MM.1S (cell line): ENCODE measurements at places on chromosomes 16 and 17.
A peak's percentile ranks its signal among the peaks of the same experiment; 100 is the strongest.

- no peaks in the 10 kb centered on the region for H3K4me1 ChIP-seq
- no peaks in the 10 kb centered on the region for H3K27me3 ChIP-seq
- no peak for DNase-seq
- H3K4me3 ChIP-seq: no peak overlapping the region
These were observed 14.3 kb upstream of the METTL22 start for GRCh38 chr16:8607214-8607613.

DNA sequence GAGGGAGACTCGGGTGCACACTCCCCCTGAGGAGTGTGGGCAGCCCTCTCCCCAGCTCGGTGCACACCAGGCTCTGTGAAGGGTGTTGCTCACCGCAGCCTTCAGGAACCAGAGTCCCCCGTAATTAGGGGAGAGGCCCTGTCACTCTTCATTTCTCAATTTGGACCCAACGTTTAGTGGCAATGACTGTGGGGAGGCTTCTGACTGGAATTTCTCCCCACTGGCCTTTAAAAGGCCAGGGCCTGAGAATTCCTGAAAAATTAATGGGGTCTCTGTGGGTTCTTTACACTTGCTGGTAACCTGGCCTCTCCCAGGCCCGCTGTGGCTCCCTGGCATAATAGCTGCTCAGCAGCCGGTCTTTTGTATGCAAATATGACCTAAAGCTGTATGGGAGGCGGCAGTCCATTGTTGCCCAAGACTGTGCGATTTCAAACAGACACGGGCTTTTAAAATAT is 209.7 kb downstream of the MSI2 start:
- H3K4me3 ChIP-seq: no peak overlapping the region
- no peaks in the 10 kb centered on the region for H3K36me3 ChIP-seq
- H3K27me3 ChIP-seq: no peaks in the 10 kb centered on the region
- DNase-seq: no peak
- H3K27ac ChIP-seq: no peak overlapping the region

DNA sequence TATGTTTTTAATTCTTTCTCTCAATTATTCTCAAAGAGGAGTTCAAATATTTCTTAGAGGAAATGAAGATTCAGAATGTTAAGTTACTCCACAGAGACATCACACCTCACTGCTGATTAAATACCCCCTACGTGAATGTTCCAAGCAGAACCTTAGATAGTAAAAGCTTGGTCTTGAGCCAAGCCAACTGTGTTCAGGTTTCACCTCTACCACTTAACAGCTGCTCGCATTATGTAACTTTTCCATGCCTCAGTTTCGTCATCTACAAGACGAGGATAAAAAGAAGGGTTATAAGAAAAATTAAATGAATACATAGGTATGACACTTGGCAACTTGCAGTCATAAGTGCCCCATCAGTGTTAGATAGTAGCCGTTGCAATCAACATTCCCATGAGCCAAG is 356.2 kb downstream of the RBFOX1 start:
- no peaks in the 10 kb centered on the region for H3K36me3 ChIP-seq
- no peak overlapping the region for H3K27ac ChIP-seq
- H3K4me3 ChIP-seq: no peak overlapping the region
- H3K4me1 ChIP-seq: no peaks in the 10 kb centered on the region
- H3K27me3 ChIP-seq: no peaks in the 10 kb centered on the region

GRCh38 chr16:19583665-19584300 is 28.3 kb downstream of the VPS35L start:
- no peaks in the 10 kb centered on the region for H3K4me1 ChIP-seq
- no peak overlapping the region for H3K27ac ChIP-seq
- peak; percentile 39 for DNase-seq
- no peaks in the 10 kb centered on the region for H3K27me3 ChIP-seq

DNA sequence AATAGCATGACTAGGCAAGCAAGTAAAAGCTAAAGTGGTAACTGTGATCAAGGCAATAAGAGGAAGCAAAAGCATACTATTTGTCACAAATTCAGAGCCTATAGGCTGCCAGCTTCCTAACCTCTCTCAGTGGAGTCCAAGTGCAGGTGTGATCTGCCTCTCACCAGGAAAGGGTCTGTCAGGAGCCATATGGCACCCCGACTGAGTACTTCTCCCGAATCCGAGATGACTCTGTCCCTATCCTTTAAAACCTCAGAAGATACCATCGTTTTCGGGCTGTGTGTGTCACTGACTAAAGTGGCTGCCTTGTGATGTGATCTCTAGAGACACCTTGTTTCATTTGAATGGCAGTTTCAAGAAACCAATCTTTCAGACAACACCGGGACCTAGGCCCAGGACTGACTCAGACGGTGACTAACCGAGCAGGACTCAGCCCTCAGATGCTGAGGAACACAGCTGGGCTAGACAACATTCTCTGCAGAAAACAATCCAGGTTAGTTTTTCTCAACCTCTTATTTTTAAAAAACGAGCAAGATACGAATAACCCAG is 63.6 kb downstream of the SMG6 start:
- peak overlapping the region; percentile 89 for H3K27ac ChIP-seq
- peak overlapping the region; percentile 37 for H3K4me3 ChIP-seq
- H3K27me3 ChIP-seq: no peaks in the 10 kb centered on the region

GRCh38 chr17:77003699-77004098 is 135.5 kb downstream of the MGAT5B start:
- no peaks in the 10 kb centered on the region for H3K36me3 ChIP-seq
- 0 out of 2 replicates have a peak, but pooled peaks cover 6% of the 10 kb centered on the region for H3K27me3 ChIP-seq
- H3K4me3 ChIP-seq: no peak overlapping the region
- H3K4me1 ChIP-seq: peaks cover 5% of the 10 kb centered on the region

DNA sequence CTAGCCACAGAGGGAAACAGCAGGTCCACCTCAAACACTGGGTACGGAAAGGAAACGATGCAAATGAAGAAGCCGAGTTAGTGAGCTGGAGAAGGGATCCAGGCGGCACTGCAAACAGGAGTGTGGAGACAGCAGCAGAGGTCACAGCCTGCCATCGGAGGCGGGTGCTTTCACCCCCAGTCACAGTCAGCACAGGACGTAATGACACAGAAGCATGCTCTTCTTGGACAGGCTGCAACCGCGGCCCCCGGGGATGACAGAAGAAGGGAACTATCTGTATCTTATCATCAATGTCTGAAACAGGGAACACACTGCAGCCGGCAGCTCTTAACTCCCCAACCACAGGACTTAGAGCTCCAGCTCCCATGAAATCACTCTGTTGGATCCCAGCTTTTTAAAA is 16.1 kb upstream of the SLC38A8 start:
- no peak for DNase-seq
- no peaks in the 10 kb centered on the region for H3K36me3 ChIP-seq
- H3K27me3 ChIP-seq: no peaks in the 10 kb centered on the region
- H3K27ac ChIP-seq: no peak overlapping the region

DNA sequence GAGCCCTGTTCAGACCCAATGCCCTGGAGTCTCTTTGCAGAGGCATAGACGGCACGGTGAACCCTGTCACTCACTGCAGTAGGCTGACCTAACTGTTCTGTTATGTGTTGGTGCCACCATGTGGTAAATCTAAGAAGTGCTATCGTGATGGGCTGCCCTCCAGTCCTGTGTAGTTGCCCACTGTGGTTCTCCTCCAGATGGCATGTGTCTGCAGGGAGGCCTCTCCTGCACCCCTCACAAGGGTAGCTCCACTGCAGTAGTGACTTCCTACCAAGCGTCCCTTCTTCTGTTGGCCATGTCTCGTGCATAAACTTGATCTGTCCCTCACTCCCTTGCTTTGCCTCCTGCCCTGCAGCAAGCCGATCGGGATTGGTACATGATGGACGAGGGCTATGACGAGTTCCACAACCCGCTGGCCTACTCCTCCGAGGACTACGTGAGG is 5.8 kb downstream of the DHX38 start:
- H3K27ac ChIP-seq: no peak overlapping the region
- DNase-seq: peak; percentile 51
- H3K4me3 ChIP-seq: no peak overlapping the region
- peaks cover 15% of the 10 kb centered on the region; the same call in 1 of the 2 replicates for H3K36me3 ChIP-seq

DNA sequence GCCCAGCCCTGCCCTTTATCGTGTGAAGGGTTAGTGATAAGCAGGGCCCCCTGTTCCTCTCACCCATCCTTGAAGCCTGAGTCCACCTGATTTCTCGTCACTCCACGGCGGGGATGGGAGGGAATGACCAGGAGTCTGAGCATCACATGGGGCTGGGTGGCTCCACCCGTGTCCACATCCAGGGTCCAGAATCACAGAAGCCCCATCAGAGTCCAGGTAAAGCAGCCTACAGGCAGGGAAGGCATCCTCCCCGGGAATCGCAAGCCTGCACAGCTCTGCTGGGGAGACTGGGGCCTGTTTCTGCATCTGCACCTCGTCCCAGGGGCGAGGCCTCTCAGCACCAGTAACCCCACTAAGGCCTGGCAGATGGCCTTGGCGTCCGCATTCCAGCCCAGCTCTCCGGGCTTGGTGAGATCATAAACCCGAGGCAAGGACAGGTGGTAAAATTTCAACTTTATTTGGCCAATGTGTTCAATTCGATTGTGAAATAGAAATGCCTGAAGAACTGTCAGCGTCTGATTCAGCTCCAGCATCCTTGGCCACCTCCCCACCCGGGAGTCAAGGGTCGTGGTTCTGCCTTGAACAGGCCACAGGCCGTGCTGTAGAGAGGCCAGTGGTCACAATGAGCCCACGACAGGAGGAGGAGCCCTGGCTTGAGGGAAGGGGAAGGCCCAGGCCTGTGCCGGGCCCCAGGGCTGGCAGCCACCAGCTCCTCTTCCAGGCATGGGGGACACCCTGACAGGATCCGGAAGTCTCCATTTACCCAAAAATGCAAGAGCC is 8.1 kb upstream of the PPP1R27 start:
- H3K27me3 ChIP-seq: no peaks in the 10 kb centered on the region; the same call in 1 of the 2 replicates
- no peak for DNase-seq
- peaks cover 16% of the 10 kb centered on the region; the same call in 1 of the 2 replicates for H3K36me3 ChIP-seq
- no peaks in the 10 kb centered on the region for H3K4me1 ChIP-seq
- H3K4me3 ChIP-seq: no peak overlapping the region
- no peak overlapping the region for H3K27ac ChIP-seq

DNA sequence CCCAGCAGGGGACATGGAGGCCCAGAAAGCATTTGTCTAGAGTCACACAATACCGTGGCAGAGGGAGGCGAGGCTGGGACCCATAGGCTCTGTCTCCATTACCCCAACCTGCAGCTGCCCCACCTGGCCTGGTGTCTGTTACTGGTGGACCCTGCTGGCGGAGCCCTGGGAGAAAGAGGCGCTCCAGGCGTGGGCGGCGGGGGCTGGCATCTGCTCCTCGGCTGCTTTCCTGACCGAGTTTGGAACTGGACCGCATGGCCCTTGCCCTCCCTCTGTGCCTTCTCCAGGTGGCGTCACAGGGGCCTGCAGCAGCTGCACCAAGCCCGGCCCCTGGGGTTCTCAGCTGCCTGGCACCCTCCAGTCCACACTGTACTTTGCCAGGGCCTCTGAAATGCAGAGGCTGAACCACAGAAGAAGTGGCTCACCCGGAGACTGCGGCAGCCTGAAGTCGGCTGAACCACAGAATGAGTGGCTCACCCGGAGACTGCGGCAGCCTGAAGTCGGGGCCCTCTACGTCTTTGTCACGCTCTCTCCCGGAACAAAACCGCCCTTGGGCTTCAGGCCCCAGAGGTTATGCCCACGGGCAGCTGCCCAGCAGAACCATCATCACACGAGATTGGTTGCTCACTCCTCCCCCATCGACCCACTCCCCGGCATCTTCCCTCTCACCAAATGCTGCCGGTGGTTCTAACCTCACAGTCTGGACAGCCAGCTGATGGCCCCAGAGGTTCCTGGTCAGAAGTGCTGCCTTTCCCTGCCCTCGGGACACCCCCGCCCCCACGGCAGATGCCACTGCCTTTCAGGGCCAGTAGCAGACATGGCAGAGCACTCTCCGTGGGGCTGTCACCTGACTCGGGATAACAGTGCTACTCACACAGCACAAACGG is 20.2 kb downstream of the CBFA2T3 start:
- no peaks in the 10 kb centered on the region for H3K27me3 ChIP-seq
- no peak for DNase-seq
- no peaks in the 10 kb centered on the region for H3K4me1 ChIP-seq
- no peak overlapping the region for H3K27ac ChIP-seq

DNA sequence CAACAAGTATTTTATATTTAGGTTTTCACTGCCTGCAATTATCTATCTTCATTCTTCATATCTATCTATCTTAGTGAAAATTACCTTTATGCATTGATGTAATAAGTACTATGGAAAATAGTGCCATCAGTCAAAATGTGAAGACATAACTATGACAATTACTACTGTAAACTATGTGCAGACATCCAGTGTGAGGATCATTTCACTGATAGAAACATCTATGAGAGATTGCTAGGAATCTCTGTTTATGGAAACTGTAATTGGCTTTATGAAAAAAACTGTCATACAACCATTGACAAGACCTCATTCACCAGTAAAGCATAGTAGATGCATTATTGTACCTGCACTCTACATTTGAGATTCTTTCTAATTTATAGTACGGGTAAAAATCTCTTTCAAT is 401.0 kb downstream of the PMP22 start:
- H3K4me3 ChIP-seq: no peak overlapping the region
- H3K27ac ChIP-seq: no peak overlapping the region
- no peaks in the 10 kb centered on the region for H3K27me3 ChIP-seq
- H3K4me1 ChIP-seq: no peaks in the 10 kb centered on the region

GRCh38 chr17:79592198-79592597 is 18.7 kb downstream of the RBFOX3 start:
- H3K36me3 ChIP-seq: no peaks in the 10 kb centered on the region
- H3K4me3 ChIP-seq: no peak overlapping the region
- no peak for DNase-seq

DNA sequence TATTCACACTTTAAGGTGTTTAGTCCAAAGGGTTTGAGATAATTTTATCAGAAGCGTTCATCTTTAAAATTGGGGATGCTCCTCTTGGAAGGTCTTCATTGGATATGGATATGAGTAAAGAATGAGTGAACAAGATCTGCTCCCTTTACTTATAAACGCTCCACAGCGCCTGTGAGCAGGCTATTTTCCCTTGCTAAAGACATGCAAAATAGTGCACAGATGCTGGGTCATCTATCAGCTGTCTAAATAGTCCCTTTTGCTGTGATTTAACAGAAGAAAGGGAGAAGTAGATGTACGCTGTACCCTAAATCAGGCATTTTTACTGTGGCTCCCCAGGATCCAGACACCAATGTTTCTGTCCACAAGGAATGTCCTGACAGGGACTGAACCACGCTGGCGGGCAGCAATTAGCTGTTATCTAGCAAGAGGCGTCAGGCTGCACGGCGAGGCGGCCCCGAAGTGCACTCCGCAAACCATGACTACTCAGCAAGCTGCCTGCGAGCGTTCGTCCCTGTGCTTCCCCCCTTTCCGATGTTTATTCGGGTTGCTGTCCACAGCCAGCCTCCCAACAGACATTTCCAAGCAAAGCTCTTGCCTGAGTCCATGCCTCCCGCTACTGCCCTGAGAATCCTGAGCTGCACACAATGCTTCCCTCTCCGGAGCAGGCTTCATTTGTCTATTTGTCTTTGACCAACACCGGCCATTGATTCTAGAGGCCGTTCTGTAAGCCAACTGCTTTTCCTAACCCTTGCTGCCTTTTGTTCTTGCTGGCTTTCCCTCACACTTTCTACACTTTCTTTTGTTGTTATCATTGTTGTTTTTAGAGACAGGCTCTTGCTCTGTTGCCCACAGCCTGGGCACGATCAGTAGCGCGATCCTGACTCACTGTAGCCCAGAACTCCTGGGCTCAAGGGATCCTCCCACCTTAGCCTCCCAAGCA is 55.7 kb upstream of the CNEP1R1 start:
- 0 out of 2 replicates have a peak, but pooled peaks cover 8% of the 10 kb centered on the region for H3K4me1 ChIP-seq
- no peak for DNase-seq
- no peak overlapping the region for H3K27ac ChIP-seq
- no peak overlapping the region for H3K4me3 ChIP-seq
- no peaks in the 10 kb centered on the region for H3K36me3 ChIP-seq
- H3K27me3 ChIP-seq: no peaks in the 10 kb centered on the region

GRCh38 chr17:4018446-4018845 is 54.2 kb upstream of the ATP2A3 start:
- H3K4me1 ChIP-seq: peaks cover 17% of the 10 kb centered on the region
- H3K27me3 ChIP-seq: no peaks in the 10 kb centered on the region
- peaks cover 4% of the 10 kb centered on the region; the same call in 1 of the 2 replicates for H3K36me3 ChIP-seq
- peak; percentile 65 for DNase-seq
- H3K27ac ChIP-seq: peak overlapping the region; percentile 88
- no peak overlapping the region; the same call in 1 of the 2 replicates for H3K4me3 ChIP-seq
